CD8-positive, alpha-beta memory T cell (primary cell): ENCODE measurements at places on chromosomes 13 and 19.

DNA sequence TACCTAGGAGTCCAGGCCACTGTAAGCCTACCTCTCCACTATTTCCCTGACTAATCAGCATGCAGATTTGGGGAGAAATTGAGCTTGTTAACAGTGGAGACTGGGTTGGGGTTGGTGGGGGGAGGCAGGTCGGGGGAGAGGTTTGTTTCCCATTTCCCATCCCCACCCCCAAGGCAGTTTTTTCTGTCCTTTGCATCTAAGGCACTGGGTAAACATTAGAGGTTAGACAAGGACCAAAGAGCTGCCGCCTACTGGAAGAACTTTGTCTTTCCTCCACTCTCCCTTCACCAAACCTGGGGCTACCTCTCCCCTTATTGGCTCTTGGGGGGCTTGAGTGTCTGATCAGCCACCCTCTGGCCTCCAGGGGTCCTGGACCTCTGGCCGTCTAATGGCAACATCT lies 953 bp downstream of the KCNN4 start:
- no peak for DNase-seq

GRCh38 chr19:29315556-29316190 lies 102.7 kb upstream of the UQCRFS1 start:
- DNase-seq, result no peak

DNA sequence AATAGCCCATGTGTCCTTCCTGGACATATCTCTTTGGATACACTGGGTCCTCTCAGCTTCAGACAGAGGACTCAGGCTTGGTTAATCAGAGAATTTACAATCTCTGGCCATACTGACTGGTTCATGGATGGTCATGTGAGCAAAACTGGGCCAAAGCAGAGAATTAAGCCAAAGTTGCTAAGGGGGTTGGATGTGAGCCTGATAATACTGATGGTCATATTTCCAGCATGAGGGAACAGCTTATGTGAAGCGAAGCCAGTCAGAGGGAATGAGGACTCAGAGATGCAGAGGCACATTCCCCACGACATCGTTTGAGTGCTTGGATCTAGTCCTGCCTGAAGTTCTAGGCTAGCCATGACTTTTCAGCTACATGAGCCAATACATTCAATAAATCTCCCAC lies 22.0 kb upstream of the LRRC4B start:
- DNase-seq, result no peak

GRCh38 chr19:13302526-13303270 lies 152.5 kb downstream of the IER2 start:
- DNase-seq, result no peak

DNA sequence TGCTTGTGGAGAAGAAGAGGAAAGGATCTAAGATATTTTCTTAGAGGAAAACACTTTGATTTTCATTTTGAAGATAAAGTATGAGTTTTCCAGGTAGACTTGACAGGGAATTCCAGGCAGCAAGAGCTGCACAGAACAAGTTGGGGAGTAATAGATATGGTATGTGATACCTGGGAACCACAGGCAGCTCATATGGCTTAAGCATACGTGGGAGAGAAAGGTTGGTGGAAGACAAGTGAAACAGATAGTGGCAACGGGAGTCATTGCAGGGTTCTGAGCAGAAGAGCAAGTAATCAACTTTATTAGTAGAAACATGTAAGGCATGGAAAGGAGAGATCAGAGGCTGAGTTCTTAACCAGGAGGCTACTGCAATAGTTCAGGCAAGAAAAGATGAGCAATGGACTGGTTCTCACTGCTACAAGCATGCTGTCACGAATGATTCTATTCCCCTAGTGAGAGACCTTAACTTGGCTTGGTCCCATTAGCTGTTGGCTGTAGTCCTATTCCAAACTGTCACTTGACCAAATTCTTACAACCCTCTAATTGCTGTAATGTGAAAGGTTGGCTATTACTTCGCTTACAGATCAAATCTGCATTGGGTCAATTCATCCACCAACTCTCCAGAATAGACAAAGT lies 217.9 kb downstream of the VWA8 start:
- DNase-seq, result no peak

DNA sequence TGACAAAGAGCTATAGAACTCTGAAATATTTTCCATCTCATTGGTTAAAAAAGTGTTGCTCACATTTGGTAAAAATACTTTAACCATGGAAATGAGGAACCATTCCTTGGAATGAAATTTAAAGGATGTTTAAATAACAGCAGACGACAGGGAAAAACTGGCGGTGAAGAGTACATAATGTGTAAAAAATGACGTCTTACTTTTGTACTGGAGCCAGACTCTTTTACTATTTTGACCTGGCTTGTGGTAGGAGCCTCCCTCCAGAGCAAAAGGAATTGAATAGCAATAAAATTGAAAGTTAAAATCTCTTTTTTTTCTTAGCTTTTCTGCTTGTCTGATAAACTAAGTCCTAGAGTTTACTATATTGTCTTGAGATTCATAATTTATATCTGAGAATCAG lies 426.2 kb upstream of the KLHL1 start:
- no peak for DNase-seq

DNA sequence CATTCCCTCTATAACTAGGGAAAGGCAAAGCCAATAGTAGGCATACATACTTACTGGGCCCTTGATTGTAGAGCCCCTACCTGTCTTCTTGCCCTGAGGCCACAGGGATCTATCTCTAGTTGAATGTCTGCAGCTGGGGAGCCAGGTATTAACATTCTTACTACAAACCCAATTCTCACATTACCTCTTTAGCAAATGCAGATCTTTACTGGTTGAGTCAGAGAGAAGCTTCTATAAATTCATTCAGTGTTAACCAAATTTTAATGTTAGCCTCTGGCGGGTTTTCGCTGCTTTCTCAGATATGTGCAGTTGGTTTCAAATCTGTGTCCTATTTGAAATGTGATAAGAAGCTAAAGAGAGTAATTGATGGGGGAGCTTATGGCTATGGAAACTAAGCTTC lies 43.2 kb downstream of the SERTM1 start:
- DNase-seq, result no peak

DNA sequence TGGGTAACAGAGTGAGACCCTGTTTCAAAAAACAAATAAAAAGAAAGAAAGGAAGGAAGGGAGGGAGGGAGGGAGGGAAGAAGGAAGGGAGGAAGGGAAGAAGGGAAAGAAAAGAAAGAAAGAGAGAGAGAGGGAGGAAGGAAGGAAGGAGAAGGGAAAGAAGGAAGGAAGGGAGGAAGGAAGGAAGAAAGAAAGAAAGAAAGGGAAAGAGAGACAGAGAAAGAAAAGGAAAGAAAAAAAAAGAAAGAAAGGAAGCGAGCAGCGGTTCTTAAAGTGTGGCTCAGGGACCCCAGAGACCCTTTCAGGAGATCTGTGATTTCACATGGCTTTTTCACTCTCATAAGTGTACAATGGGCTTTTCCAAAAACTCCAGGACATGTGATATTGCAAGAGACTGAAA lies 9.9 kb upstream of the CADM4 start:
- DNase-seq, result no peak

GRCh38 chr13:41268764-41269163 lies 5.4 kb upstream of the MTRF1 start:
- DNase-seq, result no peak

DNA sequence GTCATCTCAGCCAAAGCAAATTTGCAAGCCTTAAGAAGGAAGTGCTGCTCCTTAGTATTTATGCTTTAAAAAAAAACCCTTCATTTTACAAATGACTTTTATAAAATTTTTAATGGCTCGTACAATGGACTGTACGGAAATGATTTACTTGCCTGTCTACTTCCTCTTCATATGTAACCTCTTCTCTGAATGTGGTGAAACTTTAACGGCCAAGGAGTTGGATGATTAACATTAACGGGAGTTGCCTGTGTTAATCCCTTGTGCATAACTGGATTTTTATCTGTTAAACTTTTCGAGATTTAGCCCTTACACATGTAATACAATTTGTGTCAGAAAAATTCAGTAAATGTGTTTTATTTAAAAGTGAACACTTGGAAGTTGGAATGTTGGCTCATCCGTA lies 429.4 kb downstream of the TBC1D4 start:
- no peak for DNase-seq

DNA sequence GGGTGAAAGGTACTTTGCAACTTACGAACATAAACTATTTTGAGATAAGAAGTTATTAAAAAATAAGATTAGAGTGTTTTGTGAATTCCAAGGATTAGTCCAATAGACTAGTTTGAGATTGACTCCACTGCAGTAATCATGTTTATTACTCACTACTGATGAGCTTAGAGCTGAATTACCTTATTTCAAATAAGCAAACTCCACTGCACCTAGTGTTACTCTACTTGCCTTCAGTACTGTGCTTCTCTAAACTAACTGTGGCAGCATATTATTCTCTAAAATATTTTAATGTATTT lies 111.7 kb downstream of the MIPEP start:
- DNase-seq, result no peak

- DNase-seq, result no peak
These were observed 157.2 kb downstream of the MYO16 start for GRCh38 chr13:108786456-108787200.

GRCh38 chr13:93758575-93758974 lies 532.0 kb downstream of the GPC6 start:
- no peak for DNase-seq

DNA sequence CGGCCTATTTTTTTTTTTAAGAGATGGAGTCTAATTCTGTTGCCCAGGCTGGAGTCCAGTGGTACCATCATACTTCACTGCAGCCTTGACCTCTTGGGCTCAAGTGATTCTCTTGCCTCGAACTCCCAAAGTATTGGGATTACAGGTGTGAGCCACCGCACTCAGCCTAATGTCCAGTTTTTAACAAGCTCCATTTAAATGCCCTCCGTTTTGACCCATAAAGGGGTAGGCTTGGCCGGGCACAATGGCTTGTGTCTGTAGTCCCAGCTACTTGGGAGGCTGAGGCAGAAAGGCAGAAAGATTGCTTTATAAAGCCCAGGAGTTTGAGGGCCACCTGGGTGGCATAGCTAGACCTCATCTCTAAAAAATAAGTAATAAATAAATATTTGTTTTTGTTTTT lies 11.8 kb downstream of the LDLR start:
- DNase-seq, result no peak
